ENCODE measurements at places on chromosomes 7 and 10.

DNA sequence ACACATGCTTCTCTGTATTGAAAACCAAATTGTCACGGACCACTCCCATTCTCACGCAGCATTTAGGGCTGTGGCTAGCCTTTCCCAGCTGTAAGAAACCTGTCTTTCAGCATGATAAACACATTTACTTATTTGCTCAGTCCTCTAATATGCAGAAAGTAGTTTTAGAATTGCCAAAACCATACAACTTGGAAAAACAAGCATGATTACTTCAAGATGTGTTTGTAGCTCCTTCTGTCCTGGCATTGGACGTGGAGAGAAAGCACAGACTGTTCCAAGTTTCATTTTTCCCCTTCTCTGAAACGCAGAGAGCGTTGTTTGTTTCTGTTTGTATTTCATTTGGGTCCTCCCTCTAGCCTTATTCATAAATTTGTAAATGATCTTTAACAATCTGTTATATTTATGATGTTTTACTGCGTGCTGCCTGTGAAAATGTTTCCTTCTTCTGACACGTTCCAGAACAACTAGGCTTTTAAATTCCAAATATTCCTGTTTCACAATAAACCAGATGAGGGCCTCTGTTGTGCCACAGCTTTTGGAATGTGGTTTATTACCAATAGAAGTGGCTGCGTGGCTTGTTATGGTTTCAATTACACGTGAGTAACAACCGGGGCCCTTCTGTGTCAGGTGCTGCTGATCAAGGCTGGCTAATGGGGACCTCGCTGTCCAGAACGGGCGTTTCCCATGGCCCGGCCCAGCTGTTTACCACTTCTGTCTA is 26.1 kb downstream of the MNX1 start:
- no peak for DNase-seq

DNA sequence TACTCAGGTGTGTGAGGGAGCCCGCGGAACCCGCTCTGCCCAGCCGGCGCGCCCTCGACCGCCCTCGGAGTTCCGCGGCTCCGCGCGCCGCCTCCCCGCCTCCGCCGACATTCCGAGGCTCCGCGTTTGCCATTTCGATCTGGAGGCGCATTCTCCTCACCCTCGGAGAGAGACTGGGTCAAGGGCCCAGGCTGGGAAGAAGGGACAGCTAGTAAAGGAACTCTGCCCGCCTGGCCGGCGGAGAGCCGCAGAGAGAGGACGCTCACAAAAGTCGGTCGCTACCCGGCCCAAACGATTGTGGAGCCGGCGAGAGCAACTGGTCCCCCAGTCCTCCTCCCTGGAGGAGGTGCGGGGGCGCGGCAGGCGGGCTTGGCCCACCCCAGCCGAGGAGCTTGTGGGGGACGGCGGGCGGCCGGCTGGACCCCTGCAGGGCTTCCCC is 74.5 kb upstream of the LEP start:
- no peak for DNase-seq

- DNase-seq, result no peak
These were observed 274.4 kb upstream of the YAE1 start for GRCh38 chr7:39291628-39292410.

GRCh38 chr10:124656113-124656490 is 88.1 kb downstream of the FAM53B start:
- DNase-seq, result no peak

DNA sequence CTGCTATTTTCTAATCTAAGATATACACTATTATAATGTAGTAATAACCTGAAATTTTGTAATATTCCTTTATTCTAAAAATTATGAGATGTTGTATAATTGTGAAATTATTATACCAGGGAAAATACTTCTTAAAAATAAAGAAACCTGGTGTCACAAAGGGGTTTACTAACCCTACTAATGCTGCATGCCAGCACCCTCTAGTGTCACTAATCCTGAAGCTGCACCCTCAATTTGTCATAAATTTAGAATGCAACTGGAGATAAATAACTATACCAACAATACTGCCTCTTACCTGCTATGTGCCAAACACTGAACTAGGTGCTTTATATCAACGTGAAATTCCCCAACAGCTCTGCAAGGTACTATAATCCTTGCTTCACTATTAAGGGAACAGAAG is 30.8 kb downstream of the TM9SF3 start:
- peak; percentile 7 for DNase-seq

GRCh38 chr7:108046952-108047506 is 44.1 kb upstream of the LAMB1 start:
- DNase-seq, result no peak

DNA sequence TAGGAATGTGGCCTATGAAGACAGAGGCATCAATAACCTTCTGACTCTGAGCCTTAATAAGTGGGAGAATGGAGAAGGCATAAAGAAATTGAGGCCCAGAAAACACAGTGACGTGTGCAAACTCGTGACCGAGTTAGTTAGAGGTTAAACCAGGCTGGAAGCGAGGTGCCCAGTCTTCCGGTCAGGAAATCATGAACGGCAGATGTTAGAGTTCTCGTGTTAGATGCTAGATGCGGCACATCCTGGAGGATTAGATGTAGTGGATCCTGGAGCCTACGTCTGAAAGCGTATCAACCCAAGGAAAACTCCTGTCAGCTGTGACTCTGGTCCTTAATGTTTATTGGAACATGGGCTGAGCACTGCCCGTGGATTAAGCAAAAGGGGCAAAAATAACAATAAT is 275.9 kb downstream of the TCF7L2 start:
- no peak for DNase-seq

DNA sequence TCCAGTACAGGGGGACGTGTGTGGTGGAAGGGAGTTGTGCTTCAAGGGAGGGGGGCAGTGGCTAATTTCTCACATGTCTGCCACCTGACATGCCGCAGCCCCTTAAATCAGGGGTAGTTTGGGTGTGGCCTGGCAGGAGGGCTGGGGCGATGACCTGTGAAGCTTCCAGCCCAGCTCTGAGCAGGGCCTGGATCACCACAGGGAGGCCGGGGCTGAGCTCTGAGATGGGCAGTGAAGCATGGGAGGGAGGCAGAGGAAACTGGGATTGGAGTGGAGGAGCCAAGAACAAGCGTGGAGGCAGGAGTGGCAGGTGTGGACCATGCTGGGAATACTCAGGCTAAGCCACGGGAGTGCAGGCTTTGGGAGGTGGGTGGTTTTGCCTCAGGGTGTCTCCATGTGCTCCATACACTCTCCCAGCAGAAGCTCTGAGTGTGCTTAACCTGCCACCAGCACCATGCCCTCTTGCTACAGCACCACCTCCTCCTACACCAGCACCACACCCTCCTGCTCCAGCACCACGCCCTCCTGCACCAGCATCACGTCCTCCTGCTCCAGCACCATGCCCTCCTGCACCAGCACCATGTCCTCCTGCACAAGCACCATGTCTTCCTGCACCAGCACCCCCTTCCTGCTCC is 99.3 kb upstream of the SHH start:
- DNase-seq, result no peak

DNA sequence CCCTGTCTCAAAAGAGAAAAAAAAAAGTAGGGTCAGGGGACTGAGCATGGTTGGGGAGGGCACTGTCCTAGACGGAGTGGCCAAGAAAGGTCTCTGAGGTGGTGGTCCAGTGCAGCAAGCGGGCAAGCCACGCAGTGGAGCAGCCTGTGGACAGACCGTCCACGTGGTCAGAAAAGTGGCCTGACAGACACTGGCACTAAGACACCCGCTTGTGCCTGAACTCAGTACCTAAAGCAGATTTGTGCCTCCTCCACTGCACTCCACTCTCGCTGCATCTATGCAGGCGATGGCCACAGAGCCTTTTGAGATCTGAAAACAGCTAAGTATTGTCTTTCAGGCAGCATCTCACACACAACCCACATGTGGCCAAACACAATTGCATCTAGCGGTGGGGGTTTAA is 8.8 kb downstream of the ASB10 start:
- DNase-seq, result no peak

DNA sequence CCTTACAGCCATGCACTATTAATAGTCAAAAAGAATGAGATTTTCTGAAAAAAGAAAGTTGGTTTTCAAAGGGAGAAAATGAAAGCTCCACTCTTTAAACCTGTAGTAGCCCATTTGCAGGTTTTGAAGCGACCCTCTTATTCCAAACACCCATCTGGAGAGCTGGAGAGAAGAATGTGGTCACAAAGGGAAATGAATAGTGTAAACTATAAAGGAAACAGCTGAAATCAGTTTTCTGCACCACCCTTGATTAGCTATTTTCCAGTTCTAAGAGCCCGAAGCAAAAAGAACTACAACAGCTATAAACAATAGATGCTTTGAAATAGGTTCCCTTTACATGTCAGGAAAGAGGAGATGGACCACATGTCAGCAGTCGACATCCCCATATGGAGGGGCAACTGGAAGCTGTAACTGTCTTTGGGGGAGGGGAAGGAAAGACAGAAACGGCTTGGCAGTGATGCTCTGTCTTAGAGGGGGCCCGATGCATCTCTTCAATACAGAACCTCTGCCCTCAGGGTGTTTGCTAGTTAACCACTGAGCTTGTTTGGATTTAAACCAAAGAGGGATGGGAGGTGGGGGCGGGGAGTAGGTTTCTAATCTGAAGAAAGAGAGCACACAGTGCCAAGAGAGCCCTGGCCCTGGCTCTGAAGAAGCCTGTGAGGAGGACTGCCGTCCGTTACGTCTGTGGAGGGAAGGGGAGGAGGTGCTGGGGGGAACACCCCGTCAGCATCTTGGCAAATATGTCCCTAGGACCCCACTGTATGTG is 55.3 kb downstream of the CPVL start:
- no peak for DNase-seq

- DNase-seq, result no peak
These were observed 434.5 kb upstream of the KCND2 start for GRCh38 chr7:119838444-119838843.

- no peak for DNase-seq
These were observed 606.2 kb downstream of the LRMDA start for GRCh38 chr10:76037531-76038155.

DNA sequence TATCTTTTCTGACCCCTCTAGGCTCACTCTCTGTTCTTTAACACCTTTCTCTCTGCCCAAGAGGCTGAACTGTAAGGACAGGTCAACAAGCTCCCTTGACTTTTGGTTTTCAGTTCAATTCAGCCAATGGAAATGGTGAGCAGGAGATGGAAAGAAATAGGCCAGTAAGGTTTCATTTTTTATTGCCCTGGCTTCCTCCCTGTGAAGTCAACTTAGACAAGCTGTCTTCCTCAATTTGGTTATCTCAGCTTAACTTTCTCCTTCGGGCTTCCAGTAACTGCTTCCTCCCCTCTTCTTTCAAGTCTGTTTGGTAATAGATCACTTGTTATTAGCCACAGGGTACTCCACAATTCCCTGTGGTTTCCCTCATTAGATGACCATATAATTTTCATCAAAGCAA is 19.7 kb downstream of the LIPK start:
- DNase-seq, result no peak

GRCh38 chr7:141463986-141464385 is 87.2 kb upstream of the AGK start:
- DNase-seq, result no peak

- DNase-seq, result no peak
These were observed 46.2 kb downstream of the RBM17 start for GRCh38 chr10:6135039-6135438.

GRCh38 chr7:155062411-155062810 is 7.7 kb upstream of the HTR5A start:
- no peak for DNase-seq

- peak; percentile 3 for DNase-seq
These were observed 96.8 kb downstream of the COL28A1 start for GRCh38 chr7:7438851-7439250.

DNA sequence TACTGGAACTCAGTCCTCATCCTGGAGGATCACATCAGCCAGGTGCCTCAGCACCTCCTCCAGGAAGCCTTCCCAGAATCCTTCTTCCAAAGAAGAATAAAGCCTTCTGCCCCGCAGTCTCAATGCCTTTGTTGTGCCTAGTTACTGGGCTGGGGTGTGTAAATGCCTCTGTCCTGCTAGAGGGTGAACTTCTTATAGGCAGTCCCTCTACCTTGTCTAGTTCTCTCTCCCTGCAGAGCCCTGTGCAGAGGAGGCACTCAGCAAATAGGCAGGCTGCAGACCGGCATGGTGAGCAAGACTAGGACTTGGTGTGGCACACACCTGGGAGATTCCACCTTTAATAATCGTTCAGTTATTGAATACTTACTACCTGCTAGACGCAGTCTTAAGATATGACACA is 104.7 kb upstream of the PCBD1 start:
- DNase-seq, result no peak

- DNase-seq, result no peak
These were observed 111.9 kb upstream of the LANCL2 start for GRCh38 chr7:55253188-55253587.

DNA sequence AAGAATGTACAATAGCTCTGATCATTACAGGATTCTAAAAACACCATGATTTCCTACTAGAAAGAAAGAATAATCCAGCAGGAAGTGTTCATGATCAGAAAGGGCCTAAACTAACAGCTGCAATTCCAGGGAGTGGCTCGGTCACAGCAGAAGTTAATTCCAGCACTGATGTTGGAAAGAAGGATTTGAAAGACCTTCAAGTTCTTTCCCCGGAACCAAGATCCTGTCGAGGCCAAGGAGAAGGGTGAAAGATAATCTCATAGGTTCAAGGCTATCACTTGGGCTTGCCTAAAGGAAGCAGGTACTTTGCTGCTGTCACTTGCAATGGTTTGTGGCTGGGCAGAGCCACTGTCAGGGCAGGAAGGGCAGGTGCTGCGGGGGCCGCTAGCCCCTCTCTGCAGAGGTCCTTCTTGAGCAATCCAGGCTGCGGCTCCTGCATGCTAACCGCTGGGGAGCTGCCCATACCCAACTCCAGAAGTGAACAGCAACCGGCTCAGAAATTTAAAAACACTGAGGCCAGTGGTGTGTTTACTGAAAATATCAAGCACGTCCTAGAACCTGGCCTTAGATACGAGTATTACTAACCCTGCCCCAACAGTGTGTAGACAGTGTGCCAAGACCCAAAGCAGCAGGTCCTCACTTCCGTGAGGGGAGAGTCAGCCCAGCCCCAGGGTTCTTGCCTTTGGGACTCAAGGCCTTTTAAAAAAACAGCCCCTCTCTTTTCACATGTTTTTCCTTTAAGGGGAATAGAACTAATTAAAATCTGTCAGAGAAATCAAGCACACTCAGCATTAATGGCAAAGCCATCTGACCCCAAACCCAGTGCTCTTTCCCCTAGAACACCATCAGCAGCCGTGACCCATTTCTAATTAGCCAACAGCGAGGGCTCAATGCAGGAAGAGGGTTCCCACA is 76.8 kb downstream of the VIPR2 start:
- DNase-seq, result no peak

DNA sequence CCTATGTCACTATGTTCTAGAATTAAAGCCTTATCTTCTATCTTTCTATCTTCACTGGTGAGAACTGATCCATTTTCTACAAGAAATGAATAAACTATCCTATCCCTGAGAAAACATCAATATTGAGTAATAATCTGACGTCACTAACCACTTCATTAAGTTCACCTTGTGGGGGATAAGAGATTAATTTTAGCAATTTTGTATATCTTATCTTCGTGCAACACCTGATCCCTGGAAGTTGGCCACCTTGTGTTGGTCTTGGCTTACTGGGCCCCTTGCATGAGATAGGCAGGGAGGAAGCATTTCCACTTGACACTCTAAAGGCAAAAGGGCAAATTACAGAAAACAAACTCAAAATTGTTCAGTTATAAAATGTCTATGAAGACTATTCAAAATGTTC is 20.1 kb upstream of the OR6B1 start:
- no peak for DNase-seq

GRCh38 chr10:69644658-69645295 is 14.7 kb downstream of the FAM241B start:
- DNase-seq, result peak; percentile 63
